ENCODE measurements at places on chromosomes 3 and 15.

DNA sequence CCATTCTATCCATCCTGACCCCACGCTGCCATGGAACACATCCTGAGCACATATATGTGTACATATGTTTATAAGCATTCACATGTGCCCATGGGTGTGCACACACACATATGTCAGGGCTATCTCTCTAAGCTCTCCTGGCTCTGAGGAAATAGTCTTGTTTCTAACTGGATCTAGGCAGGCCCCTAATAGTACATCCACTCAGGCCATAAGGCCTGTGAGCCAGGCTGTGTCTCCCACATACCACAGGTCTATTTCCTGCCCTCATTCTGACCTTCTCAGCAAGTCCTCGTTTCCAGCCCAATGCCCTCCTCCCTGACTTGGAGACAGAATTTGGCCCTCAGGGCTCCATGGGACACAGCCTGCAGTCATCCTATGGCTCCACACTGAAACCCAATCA lies 284.8 kb upstream of the CTNNB1 start:
- no peak for DNase-seq

DNA sequence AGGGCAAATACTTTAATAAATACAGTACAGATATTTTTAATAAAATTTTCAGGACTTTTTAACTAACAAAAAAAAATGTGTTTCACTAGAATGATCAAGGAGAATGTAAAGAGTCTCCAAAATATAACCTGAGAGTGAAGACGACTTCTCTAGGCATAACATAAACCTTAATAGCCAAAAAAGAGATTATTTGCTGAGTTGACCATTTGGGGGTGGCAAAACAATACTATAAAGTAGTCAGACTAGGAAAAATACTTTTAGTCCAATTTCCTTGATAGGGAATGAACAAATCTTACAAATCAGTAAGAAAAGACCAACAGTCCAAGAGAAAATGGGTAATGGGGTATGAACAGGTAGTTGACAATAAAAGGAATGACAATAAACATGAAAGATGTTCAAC lies 29.4 kb upstream of the GATM start:
- no peak for DNase-seq

- no peak for DNase-seq
Observed at GRCh38 chr3:123093696-123094095, 26.9 kb downstream of the PDIA5 start.

- peak; percentile 59 for DNase-seq
Observed at GRCh38 chr3:154931484-154931883, 148.6 kb upstream of the MME start.

- DNase-seq = no peak
Observed at GRCh38 chr15:74025436-74025835, 30.9 kb downstream of the PML start.

All from fibroblast of skin of scalp (primary cell).